GM06990 (cell line): ENCODE measurements at places on chromosomes 6 and 20.

DNA sequence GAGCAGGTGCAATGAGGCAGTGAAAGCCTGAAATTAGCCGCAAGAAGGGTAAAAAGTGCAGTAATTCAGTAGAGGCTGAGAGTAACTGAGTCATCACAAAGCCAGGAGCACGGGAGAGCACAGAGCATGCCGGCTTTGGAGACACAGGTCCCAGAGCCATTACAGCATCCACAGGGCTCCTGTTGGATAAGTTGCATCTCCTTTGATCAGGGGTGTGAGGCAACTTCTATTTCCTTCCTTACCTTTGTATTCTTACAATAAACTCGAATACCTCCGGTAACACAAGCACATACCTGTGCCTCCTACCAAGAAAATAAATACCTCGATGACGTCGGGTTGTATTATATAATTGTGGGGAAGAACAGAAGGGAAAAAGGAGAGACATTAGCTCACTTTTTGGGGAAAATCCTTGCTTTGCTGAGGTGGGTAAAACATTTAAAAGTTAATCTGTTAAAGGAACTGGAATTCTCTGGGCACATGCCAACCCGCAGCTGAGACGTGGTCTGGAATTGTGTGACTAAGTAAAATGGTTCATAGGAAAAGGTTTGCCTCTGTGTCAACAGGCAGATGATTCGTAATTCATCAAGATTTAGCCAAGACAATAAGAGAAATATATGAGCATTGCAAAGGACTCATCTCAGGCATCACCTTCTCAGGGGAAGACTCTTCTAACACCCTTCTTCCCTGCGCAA, 360.7 kb upstream of the ZFP64 start:
- DNase-seq, result no peak

GRCh38 chr6:156197513-156197912, 579.7 kb upstream of the ARID1B start:
- DNase-seq, result no peak

GRCh38 chr6:107620732-107621131, 130.8 kb downstream of the SOBP start:
- no peak for DNase-seq

DNA sequence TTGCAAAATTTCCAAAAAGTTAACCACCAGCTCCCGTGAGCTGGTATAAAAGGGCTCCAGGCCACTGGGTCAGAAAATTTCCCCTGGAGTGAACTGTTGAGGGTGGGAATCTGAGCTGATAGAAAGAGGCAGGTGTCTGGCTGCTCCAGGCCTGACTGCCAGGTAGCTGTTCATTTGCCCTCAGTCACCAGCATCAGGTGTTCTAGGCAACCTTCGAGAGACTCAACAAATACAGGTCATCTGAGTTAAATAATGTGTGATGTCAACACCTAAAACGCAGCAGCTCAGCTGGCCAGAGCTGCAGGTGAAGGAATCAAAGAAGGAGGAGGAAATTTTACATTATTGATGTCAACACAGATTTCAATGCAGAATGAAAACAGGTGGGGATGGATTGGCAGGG, 46.7 kb downstream of the KCNK5 start:
- DNase-seq, result no peak

DNA sequence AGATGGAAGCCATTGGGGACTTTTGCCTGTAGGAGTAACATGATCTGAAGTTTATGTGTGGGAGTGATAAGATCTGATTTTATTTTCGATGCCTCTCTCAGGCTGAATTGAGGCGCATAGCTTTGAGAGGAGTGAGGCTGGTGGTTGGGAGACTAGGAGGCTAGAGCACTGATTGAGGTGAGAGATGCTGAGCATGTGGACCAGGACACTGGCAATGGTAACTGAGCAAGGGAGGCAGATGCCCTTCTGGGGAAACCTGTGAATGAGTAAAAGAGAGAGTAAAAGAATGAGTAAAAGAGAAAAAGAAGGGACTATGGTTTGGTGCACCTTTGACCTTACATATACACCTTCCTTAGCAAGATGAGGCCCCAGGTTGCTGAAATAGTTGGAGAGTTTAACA, 3.0 kb downstream of the RRP36 start:
- DNase-seq, result no peak

GRCh38 chr6:83313882-83314281, 117.0 kb downstream of the ME1 start:
- DNase-seq, result no peak

- no peak for DNase-seq
Observed at GRCh38 chr6:29509711-29510110, 22.0 kb upstream of the MAS1L start.

GRCh38 chr6:142373268-142374090, 71.7 kb downstream of the ADGRG6 start:
- DNase-seq, result no peak

GRCh38 chr6:89297695-89298351, 17.3 kb downstream of the GABRR2 start:
- peak; percentile 77 for DNase-seq

DNA sequence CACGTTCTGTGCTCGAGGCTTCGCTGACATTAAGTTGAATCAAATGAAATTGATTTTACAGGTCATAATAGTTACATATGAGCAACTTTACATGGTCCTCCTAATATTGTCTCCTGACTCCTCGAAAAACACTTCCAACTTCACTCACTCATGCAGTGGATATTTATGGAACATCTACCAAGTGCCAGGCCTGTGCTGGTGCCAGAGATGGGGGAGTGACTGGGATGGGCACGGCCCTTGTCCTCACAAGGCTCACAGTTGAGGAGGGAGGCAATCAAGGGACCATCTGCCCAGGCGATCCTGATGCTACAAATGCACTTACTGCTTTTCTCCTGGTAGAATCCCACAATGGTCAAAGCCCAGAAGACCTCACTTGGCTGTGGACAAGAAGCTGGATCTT, 426.4 kb downstream of the PREX1 start:
- DNase-seq, result no peak

DNA sequence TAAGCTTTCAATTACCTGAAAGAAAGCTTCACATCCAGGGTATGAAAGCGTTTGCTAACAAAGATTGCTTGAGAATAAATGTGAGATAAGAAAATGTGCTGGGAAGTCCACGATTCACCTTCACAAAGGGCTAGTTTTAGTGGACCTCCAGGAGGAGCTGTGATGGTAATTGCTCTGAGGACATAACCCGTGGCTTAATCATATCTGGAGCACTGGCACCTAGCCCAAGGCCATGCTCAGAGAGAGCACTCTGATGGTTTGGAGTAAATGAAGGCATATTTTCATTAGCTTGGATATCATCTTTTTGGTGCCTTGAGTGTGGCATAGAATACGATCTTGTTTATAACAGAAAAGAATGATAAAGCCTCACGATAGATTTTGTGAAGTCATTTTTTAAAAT, 46.9 kb upstream of the BACH2 start:
- no peak for DNase-seq

- DNase-seq, result no peak
Observed at GRCh38 chr20:4281258-4282055, 266.1 kb upstream of the RNF24 start.

DNA sequence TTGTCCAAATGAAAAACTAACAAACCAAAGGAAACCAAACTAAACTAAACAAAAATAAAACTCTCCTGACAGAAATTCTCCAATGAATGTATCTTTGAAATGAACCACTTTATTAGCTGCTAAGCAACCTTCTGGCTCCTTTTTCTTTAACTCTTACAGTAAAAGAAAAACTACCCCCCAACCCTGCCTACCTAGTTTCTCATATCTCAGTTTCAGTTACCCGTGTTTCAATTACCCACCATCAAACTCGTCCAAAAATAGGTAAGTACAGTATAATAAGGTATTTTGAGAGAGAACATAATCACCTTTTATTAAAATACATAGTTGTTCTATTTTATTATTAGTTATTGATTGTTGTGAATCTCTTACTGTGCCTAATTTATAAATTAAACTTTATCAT, 177.4 kb upstream of the THEMIS start:
- no peak for DNase-seq

GRCh38 chr20:37968841-37969401, 64.3 kb downstream of the TTI1 start:
- no peak for DNase-seq

DNA sequence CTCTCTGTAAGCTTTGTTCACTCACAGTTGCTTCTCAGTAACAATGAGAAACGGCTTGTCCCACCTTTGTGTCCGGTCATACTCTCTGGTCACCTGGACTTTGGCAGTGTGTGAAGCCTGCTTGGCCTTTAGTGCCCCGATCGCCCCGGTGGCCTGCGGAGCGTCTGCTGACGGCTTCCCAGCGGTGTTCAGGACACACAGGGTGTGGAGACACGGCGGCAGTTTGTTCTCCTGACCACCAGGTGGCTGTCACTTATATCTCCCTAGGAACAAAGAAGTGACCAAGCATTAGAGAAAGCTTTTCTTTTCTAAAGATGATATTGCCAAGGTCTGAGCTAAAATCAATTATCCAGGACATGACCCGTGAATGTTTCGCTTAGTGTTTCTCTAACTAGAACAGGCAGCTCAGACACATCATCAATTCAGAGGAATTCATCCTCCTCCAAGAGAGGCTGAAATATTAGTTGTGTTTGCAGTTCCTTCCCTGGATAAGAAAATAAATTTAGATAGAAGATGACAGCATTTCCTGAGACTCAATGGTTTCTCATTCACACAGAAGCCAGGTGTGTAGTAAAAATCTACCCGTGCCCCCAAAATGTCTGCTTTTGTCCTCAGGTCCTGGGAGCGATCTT, 167.4 kb upstream of the THBS2 start:
- DNase-seq, result no peak

GRCh38 chr20:17059465-17059864, 167.4 kb upstream of the PCSK2 start:
- no peak for DNase-seq

DNA sequence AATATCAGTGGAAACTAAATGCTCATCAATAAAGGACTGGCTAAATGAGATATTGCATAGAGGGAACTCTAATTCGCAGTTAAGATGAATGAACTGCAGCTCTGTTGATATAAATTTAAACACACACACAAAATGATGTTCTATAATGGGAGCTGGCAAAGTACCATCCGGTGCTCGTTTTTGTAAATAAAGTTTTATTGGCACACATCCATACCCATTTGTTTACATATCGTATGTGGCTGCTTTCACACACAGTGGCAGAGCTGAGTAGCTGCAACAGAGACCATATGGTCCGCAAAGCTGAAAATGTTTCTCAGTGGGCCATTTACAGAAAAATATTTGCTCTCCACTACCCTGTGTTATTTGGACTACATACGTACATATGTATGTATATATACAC, 120.7 kb downstream of the EDN3 start:
- DNase-seq, result no peak
